ENCODE measurements at places on chromosomes 1 and 21. TPM values are rescaled to one million over a fixed set of nuclear protein-coding genes. Genes with fewer than 3 reads are reported as not detected.

GRCh38 chr1:175278734-175279116 is 86.1 kb upstream of the KIAA0040 start:
- no peaks in the 10 kb centered on the region for H3K4me1 ChIP-seq
- no peak overlapping the region for H3K27ac ChIP-seq
- no peak for DNase-seq
- H3K4me3 ChIP-seq, result no peak overlapping the region

- H3K4me3 ChIP-seq, result no peak overlapping the region
- H3K4me1 ChIP-seq, result no peaks in the 10 kb centered on the region
- no peaks in the 10 kb centered on the region for H3K27me3 ChIP-seq
- DNase-seq, result peak; percentile 2
- no peak overlapping the region for H3K27ac ChIP-seq
Measured at GRCh38 chr21:44618504-44618903, 6.6 kb downstream of the KRTAP10-8 start.

CYP4Z1 gene
- not detected for total RNA-seq

DNA sequence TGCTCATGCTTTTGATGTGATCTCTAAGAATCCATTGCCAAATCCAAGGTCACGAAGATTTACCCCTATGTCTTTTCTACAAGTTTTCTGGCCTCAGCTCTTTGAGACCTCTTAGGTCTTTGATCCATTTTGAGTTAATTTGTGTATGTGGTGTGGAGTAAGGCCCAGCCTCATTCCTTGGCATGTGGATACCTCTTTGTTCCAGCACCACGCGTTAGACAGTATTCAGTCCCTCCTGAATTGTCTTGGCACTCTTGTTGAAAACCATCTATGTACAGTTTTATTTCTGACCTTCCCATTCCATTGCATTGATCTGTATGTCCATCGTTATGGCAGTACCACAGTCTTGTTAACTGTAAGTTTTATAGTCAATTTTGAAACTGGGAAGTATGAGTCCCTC is 8.0 kb upstream of the FTCD start:
- peaks cover 9% of the 10 kb centered on the region for H3K27me3 ChIP-seq
- no peaks in the 10 kb centered on the region for H3K4me1 ChIP-seq
- no peak for DNase-seq
- no peak overlapping the region for H3K4me3 ChIP-seq
- no peaks in the 10 kb centered on the region for H3K36me3 ChIP-seq

DNA sequence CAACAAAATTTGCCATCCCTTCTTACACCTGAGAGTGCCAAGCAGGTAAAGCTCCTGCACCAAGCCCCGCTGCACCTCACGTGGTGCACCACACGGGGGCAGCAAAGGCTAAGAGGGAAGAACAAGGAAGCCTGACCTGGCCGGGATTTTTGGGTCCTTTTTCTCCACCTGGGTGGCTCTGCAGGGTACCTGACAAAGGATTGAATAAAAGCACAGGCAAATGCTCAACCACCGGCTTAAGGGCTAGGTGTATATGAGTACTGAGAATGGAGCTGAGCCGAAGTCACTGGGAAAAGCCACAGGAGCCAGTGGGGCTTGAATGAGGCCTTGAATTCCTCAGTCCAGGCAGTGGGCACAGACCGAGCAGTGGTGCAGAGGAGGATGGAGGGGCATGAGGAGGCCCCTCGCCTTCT is 36.4 kb downstream of the ZNF697 start:
- no peak overlapping the region for H3K27ac ChIP-seq
- H3K4me1 ChIP-seq, result no peaks in the 10 kb centered on the region
- no peaks in the 10 kb centered on the region for H3K36me3 ChIP-seq
- H3K4me3 ChIP-seq, result no peak overlapping the region
- peak; percentile 65 for DNase-seq
- H3K27me3 ChIP-seq, result no peaks in the 10 kb centered on the region

DNA sequence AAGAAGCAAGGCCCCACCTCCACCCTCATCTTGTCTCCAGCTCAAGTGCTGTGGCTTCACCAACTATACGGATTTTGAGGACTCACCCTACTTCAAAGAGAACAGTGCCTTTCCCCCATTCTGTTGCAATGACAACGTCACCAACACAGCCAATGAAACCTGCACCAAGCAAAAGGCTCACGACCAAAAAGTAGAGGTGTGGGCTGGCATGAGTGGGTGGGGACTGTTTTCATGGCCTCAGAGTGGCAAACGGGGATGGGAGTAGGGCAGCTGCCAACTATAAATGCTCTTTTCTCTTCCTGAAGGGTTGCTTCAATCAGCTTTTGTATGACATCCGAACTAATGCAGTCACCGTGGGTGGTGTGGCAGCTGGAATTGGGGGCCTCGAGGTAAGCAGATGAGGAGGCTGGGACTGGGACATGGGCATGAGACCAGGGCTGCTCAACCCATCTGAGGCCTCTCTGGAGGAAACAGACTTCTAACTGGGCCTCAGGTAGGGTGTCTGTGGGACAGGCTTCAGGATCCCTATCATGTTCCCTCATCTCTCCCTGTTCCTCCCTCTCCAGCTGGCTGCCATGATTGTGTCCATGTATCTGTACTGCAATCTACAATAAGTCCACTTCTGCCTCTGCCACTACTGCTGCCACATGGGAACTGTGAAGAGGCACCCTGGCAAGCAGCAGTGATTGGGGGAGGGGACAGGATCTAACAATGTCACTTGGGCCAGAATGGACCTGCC is 8.8 kb upstream of the P3R3URF start:
- H3K4me1 ChIP-seq, result peaks cover 81% of the 10 kb centered on the region
- no peaks in the 10 kb centered on the region for H3K27me3 ChIP-seq
- H3K4me3 ChIP-seq, result no peak overlapping the region
- peak overlapping the region; percentile 90 for H3K27ac ChIP-seq
- peaks cover 12% of the 10 kb centered on the region for H3K36me3 ChIP-seq

TNNT2 gene
- 2.0 TPM for total RNA-seq

KIF17 gene
- 2.4 TPM for total RNA-seq

RGS8 gene
- total RNA-seq, result not detected

DNA sequence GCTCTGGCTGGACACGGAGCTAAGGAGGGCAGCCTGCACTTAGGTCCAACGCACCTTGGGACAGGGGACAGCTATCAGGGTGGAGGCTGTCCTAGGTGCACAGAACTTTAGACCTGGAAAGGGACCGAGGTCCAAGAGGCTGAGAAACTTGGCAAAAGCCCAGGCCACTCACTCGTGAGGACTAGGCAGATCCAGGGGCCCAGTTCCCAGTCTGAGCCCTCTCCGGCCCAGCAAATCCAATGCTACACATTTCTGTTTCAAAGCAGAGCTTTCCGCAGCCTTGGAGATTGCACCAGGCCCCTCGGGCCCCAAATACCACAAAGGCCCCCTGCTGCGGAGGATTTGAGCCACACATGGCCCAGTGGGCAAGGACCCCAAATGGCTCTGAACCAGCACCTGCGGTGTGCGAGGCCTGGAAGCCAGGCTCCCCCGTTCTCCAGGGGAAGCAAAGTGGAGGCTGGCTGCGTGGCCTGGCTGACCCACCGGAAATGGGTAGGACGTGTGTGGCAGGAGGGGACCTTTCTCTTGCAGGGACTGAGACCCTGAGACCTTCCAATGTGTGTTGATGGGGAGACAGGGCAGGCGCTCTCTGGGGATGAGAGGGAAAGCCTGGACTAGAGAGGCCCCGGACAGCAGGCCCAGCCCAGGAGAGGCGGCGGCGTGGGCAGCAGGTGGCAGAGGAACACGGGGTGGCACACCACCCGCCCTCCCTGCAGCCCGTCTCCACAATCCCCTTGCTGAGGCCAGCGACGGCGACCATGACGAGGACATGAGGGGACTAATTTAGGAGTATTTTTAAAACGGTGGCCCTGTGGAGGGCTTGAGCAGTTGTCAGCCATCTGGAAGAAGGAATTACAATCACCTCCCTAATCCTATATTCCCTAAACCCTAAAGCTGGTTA is 118.7 kb downstream of the CASZ1 start:
- no peaks in the 10 kb centered on the region for H3K27me3 ChIP-seq
- no peaks in the 10 kb centered on the region for H3K4me1 ChIP-seq
- H3K27ac ChIP-seq, result no peak overlapping the region
- DNase-seq, result no peak

DNA sequence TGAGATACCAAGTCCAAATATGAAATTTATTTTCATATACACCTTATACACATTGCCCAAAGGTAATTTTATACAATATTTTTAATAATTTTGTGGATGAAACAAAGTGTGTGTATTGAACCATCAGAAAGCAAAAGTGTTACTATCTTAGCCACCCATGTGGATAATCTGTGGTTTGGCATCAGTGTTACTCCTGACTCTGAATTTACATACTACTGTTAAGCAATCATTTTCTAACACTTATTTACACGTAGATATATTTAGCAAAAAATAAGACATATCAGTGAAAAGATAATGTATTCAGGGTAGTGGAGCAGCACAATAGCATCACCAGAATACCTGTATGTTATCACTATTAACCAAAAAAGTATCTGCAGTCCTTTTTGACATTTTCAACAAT is 23.8 kb downstream of the DENND2D start:
- DNase-seq, result no peak
- peaks cover 11% of the 10 kb centered on the region for H3K36me3 ChIP-seq
- H3K4me3 ChIP-seq, result no peak overlapping the region
- no peaks in the 10 kb centered on the region for H3K4me1 ChIP-seq

Measured in HCT116 (cell line).